Stimulated activated CD8-positive, alpha-beta memory T cell treated with anti-CD3 and anti-CD28 coated beads, Interleukin-4, amount 100 ng/mL, for 4 hours (primary cell): ENCODE measurements at places on chromosomes 3 and 15.

DNA sequence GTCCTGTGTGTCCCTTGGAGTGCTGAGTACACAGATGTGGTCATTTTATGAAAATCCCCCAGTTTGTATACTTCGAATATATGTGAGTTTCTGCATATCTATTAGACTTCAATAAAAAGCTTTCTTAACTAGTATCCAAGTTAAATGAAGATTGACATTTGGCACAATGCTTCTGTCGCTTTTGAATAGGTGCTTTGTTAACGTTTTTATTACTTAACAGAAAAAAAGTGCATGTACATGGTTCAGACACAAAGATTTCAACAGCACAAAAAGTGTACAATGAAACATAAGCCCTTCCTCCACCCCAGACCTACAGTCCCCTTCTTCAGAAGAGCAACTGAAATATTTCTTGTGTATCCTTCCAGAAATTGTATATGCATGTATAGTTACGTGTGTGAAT is 427.4 kb upstream of the PROK2 start:
- no peak for DNase-seq

DNA sequence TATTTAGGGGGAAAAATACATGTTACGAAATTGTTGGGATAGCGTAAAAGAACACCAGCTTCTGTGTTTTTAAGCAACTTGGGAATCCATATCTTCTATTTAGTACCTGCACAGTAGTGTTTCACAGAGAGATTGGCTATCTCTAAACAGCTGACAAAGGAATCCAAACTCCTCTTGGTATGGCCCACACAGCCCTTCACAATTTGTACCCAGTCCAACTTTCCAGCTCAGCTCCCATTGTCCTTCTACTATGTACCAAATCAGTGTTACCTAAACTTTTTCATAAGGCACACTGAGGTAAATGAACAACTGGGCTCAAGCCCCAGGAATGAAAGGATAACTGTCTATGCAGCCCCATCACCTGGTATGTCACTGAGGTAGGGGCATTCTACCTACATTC is 61.9 kb downstream of the TNIK start:
- DNase-seq, result no peak

GRCh38 chr15:95737060-95737459 is 593.4 kb upstream of the NR2F2 start:
- DNase-seq, result no peak

- no peak for DNase-seq
These were observed 19.5 kb upstream of the SPESP1 start for GRCh38 chr15:68910816-68911215.

GRCh38 chr15:44598892-44599291 is 61.9 kb downstream of the EIF3J start:
- no peak for DNase-seq

DNA sequence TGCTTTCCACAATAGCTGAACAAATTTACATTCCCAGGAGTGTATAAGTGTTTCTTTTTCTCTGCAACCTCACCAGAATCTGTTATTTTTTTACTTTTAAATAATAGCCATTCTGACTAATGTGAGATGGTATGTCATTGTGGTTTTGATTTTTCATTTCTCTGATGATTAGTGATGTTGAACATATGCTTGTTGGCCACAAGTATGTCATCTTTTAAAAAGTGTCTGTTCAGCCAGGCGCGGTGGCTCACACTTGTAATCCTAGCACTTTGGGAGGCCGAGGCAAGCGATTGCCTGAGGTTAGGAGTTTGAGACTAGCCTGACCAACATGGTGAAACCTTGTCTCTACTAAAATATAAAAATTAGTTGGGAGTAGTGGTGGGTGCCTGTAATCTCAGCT is 619.3 kb downstream of the SI start:
- no peak for DNase-seq

DNA sequence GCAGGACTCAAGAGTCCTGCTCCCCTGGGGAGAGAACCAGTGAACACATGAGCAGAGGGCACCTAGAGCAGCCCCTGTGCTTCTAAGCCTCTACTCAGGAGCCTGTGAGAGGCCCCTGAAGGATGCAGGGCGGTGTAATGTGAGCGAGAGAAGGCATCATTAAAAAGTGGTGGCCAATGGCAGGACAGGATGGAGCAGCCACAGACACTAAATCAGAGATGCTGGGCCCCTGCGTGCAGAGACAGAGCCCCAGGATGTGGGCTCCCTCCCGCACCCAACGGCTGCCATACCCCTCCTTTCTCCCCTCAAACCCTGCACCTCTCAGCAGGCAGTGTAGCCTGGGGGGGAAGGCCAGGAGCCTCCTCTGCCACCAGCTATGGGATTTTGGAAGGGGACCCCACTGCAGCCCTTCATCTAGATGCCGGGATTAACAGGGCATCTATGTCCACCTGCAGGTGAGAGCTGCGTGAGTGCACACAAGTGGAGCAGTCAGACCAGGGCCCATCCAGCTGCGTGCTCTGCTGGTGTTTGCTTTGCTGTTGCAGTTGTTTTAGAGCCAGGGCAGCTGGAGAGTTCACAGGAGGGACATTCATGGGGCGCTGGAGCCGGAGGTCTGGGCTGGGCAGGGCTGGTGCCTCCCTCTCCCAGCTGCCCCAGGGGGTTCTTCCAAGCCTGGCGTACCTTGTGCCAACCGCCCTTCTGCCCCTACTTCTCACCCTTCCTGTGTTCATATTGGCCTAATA is 5.1 kb upstream of the IQSEC1 start:
- DNase-seq, result no peak

DNA sequence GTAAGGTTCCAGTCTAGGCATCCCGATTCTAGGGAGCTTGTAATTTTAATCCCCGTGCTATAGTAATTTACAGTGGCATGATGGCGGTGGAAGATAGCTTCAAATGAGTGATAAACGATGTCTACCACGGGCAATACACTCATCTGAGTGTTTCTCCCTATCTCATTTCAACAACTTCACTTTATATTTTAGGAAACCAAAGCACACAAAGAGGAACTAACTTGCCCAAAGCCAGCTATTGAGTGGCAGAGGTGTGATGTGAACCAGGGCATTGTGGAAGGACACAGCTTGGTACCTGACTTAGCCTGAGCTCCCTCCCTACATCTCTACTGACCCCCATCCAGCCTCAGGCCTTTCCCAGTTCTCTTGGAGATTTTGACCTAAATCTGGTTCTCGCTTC is 16.9 kb upstream of the FILIP1L start:
- no peak for DNase-seq

DNA sequence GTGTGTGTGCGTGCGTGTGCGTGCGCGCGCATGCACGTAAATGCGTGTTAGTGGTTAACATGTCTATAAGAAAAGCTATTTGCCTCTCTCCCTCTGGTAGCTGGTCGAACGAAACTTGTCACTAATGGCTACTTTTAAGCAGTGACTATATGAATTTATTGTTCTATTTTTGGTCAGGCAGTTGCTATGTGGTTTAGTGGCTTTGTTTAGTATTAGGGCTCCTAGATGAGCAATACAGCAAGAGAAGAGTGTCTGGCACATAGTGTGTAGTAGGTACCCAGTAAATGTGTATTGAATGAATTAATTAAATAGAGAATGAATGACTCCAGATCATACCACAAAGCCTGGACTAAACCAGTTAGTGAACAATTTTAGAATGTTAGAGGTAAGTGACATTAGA is 171.6 kb downstream of the PPM1L start:
- no peak for DNase-seq

- no peak for DNase-seq
These were observed 36.6 kb downstream of the HERC1 start for GRCh38 chr15:63797116-63797515.

- DNase-seq, result no peak
These were observed 4.2 kb downstream of the PLCL2 start for GRCh38 chr3:16888785-16889607.

DNA sequence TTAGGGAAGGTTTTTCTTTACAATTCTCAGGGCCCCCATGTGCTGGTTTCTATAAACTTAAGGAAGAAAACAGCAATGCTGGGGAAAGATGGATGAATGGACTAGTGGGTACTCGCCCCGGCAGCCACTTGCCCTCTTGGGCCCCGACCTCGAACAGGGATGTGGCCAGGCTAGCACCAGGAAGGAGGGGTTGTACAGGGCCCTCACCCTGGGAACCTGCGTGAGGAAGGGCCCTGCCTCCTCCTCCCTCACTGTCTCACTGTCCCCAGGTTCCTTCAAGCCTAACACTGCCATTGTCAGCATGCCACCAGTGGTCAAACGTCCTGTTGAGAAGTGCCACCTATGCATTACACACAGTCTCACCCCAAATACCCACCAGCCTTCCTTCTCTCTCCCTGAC is 9.1 kb downstream of the ADAMTS17 start:
- DNase-seq, result no peak

GRCh38 chr15:59384507-59384906 is 11.8 kb upstream of the MYO1E start:
- DNase-seq, result no peak

DNA sequence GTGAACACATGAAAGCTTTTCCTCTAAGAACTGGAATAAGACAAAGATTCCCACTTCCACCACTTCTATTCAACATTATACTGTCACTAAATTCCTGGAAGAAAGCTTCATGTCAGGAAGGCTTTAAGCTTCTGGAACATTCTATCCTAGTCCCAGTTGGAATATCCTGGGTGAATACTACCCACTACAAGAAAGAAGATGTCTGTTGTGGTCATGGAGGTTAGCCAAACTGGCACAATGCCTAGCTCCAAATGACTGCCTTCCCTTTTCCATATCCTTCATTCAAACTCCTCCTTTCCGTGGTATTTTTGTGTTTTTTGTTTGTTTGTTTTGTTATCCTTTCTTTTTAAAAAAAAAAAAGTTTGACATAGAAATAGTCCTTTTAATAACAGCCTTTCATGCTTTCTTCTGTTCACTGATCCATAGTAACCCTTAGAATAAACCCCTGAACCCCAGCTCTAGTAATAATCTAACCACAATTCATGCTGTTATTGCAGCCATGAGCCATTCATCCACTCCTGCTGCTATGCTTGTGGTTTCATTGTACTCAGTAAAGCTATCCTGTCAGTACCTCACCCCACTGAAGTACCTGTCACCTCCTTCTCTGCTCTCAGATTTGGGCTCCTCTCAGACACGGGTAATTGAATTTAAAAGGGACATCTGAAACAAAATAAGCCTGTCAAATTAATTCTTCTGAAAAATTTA is 447.5 kb downstream of the IGSF11 start:
- DNase-seq, result no peak

DNA sequence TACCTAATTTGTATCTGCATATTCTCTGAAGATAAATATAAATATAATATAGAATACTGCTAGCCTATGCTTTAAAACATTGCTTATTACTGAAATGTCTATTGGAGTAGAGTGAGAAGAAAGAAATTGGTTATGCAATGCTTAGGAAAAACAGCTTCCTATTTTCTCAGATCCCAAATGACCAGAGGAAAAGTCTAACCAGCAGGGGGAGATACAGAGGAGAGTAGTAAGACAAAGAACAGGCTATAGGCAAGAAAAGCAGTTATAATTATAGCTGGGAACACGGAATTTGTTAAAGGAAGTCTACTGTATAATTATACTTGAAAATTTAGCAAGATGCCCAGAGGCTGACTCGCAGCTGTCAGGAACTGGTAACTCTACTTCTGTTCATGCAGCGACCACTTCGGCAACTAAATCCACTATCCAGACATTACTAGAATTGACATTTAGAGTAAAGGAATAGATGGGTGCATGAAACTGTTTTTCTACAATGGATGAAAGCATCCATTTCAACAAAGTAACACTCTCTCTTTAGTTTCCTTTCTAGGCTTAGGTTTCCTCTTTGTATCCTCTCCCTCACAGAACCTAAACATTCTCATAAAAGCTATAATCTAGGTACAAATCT is 97.2 kb downstream of the TBC1D5 start:
- DNase-seq, result no peak

GRCh38 chr3:183924956-183925355 is 40.3 kb upstream of the PARL start:
- no peak for DNase-seq

- no peak for DNase-seq
These were observed 82.1 kb upstream of the DCLK3 start for GRCh38 chr3:36846406-36846805.

GRCh38 chr3:36461597-36461996 is 81.3 kb downstream of the STAC start:
- DNase-seq, result no peak

- no peak for DNase-seq
These were observed 22.2 kb upstream of the ZNF710 start for GRCh38 chr15:89978914-89979313.
